ENCODE measurements at places on chromosomes 12 and 14.

GRCh38 chr12:40168001-40168400 lies 56.8 kb upstream of the LRRK2 start:
- DNase-seq: no peak

DNA sequence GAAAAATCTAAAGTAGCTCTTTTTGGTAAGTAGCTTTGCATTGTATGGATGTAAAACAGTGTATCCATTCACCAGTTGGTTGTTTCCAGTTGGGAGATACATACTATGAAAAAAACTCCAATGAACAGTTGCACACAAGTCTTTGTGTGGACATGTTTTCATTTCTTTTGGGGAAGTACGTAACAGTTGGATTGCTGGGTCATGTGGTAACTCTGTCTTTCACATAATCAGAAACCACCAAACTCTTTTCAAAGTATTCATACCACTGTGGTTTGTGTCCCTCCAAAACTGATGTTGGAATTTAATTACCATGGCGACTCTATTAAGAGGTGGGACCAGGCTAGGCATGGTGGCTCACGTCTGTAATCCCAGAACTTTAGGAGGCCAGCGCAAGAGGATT lies 58.9 kb upstream of the RESF1 start:
- DNase-seq: no peak

- no peak for DNase-seq
These were observed 183.3 kb downstream of the EFCAB11 start for GRCh38 chr14:89771251-89771650.

- DNase-seq: no peak
These were observed 4.0 kb downstream of the TBX3 start for GRCh38 chr12:114679942-114680341.

DNA sequence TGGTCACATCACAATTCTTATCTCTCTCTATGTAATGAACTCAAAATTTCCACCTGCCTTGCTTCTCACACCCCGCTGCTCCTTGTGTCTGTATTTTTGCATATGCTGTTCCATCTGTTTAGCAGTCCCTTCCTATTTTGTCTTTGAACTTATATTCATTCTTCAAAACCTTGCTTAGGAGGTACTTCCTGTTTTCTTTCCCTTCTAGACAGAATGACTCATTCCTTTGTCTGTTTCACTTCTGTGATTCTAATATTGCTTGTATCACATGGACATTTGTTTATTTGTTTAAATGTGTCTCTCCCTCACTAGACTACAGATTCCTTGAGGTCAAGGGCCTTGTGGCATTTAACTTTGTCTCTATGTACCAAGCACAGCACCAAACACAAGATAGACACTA lies 424.2 kb downstream of the ETNK1 start:
- DNase-seq: no peak

- no peak for DNase-seq
These were observed 14.9 kb upstream of the HEATR5A start for GRCh38 chr14:31435276-31435675.

Measured in SW 1271 (cell line).